ENCODE measurements at places on chromosomes 4 and X.

DNA sequence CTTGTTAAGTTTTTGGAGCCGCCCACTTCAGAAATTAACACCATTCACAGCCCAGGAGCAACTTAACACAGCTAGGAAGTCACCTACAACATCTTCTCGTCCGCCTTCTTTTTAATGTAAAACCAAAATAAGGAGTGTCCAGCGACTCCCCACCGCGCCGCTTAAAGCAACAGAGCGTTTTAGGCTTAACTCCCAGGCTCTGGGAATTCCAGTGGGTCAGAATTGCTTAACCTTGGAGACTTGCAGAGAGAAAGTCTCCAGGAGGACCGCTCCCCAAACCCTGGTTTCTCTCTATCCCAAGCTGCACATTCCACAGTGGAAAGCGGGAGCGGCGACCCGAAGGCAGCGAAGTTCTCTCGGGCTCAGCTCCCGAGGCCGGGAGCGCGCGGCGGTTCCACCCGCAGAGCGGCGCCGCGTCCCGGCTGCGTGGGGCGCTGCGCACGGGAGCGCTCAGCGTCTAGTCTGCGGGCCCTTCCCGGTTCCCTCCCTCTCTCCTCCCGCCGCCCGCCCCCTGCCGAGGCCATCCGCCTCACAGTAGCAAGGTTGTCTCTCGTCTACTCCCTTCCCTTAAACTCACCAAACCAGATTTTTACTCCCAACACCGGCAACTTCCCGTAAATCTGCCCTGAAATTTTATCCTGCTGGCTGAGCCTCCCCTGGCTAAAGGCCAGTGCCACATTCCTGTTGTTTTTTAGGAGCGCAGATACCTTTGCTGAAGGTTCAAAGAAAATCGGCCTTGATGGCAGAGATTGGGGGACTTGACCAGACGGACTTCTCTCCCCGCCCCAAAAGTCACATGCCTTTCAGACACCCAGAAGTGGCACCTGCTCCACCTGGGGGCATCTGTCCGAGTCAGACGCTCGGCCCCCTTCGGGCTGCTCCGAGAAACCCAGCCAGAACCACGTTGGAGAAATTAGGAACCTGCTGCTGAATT, at the start of gene RBM47:
Gene RBM47 (minus strand): TSS at position 464 of the 934 bp plus-strand sequence. CDS start 190,971 bp downstream, outside the sequence.
- DNase-seq, result peak; percentile 17

GRCh38 chr4:82680834-82681233, 117.8 kb downstream of the SCD5 start:
- DNase-seq, result no peak

DNA sequence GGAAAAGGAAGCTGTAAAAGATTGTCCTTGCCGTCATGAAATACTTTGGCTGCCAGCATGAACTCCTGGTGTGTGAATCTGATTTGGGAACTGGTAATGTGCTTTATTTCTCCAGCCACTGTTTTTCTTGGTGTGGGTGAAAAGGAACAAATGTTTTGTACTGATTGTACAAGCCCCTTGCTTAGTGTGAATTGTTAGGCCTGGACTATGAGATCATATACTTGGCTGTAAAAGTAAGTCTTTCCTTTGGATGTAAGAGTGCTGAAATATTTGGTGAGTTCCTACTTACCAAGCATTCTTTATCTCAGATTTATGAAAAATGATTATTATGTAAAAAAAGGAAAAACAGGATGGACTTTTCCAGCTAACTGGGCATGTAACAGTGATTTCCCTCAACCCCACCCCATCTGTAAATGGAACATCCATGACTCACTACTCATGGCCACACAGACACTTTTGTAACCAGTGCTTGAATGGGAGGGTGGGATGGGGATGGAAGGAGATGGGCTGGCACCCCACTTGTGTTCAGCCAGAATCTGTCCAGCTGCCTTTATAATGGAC, 6.3 kb downstream of the FNIP2 start:
- no peak for DNase-seq

GRCh38 chr4:94525993-94526728, 74.4 kb downstream of the PDLIM5 start:
- DNase-seq, result no peak

- no peak for DNase-seq
Measured at GRCh38 chr4:98430708-98431403, 169.7 kb downstream of the RAP1GDS1 start.

DNA sequence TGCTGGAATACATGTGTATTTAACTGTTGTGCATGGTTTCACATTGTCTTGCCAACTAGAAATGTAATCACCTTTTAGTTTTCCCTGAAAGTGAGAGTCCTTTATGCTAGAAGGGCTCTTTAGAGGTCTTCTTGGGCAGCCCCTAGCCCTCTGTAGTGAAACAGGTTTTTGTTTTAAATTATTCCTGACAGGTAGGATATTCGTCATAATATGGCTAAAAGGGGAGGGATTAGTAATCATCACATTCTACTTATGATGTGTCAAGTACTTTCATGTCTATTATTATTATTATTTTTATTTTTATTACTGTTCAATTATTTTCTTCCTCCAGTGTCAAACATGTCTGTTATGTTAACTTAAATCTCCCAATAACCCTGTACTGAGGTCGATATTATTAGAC, 35.5 kb downstream of the MSN start:
- DNase-seq, result no peak

DNA sequence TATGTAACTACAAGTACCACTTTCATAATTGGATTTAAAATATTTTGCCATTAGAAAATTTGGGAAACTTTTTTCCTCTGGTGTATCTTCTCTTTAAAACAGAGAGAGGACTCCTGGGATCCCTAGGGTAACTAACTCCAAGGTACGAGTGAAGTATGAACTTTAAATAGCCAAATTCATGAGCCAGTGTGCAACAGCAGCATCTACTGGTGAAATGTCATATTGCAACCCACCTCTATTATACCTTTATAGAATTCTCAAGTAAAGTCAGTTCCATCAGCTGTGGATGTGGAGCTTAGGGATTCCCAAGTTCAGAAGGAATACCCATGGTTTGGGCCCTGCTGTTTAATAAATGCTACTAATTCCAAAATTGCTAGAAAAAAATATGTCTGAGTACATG, 282.7 kb upstream of the TAPT1 start:
- no peak for DNase-seq

- DNase-seq, result no peak
Measured at GRCh38 chr4:179116011-179116410, 1673.8 kb upstream of the AGA start.

DNA sequence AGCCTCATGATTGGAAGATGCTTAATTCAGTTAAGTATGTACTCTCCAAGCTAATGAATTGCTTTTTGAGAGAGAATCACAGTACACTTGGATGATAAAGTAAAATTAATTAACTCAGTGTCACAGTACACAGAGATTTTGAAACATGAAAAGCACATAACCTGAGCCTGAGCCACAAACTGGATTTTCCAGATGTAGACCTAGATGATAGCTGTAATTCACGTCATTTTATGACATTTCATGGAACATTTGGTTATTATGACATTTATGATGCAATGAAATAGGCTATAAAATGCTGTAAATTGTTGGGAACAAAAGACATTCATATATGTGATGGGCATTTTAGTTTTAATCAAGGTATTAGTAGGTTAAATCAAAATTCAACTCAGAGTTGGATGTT, 983.7 kb downstream of the STPG2 start:
- no peak for DNase-seq

DNA sequence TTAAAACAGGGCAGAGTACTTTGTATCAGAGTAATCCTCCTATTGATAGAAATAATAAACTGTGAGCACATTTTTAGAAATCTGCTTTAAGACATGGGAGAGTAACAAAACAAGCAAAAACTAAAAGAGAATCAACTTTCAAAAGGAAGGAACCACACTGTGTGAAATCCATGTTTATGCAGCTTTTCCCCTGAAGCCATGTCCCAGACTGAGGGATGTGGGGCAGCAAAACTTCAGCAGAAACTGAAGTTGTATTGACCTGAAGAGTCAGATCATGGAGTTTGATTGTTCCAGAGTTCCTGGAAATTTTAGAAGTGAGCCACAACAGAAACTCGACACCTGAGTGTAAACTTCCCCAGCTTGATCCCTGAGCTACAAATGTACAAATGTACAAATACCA, 53.2 kb downstream of the COMMD8 start:
- no peak for DNase-seq

GRCh38 chr4:187608001-187608421, 387.6 kb upstream of the ZFP42 start:
- no peak for DNase-seq

- DNase-seq, result no peak
Measured at GRCh38 chr4:134117392-134118183, 84.0 kb downstream of the PABPC4L start.

DNA sequence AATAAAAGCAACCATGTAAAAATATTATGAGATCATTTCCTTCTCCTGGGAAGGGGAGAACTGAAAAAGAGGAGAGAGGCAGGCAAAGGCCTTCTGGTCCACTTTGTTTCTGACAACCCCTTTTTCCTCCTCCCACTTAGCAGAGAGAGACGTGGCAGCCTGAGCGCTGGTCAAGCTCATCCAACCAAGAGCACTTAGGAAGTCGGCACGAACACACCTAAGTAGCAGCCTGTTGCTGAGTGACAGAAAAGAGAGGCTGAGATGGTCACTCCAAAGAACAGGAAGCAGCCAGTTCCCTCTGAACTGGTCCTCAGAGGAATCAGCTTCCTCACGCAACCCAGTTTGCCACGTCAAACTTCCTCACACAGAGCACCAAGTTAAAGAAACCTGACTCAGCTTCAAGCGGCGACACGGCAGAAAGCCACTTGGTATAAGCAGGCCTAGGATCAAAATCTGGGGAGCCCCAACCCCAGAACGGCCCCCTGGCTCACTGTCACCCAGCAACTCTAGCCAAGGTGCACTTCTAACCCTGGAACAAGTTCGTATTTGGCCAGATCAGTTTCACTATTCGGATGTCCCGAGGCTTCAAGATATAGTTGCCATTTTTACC, 861 bp downstream of the SEC24D start:
- peak; percentile 47 for DNase-seq

DNA sequence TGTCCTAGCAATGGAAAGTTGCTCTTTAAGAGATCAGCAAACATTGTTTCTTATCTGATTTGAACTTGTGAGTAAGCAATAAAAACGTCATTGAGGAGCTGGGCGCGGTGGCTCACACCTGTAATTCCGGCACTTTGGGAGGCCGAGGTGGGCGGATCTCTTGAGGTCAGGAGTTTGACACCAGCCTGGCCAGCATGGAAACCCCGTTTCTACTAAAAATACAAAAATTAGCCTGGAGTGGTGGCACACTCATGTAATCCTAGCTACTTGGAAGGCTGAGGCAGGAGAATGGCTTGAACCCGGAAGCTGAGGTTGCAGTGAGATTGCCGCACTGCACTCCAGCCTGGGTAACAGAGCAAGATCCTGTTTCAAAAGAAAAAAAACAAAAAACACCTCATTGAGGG, 11.2 kb upstream of the PLAC8 start:
- peak; percentile 61 for DNase-seq

GRCh38 chr4:101823864-101824263, 33.3 kb downstream of the BANK1 start:
- DNase-seq, result no peak

DNA sequence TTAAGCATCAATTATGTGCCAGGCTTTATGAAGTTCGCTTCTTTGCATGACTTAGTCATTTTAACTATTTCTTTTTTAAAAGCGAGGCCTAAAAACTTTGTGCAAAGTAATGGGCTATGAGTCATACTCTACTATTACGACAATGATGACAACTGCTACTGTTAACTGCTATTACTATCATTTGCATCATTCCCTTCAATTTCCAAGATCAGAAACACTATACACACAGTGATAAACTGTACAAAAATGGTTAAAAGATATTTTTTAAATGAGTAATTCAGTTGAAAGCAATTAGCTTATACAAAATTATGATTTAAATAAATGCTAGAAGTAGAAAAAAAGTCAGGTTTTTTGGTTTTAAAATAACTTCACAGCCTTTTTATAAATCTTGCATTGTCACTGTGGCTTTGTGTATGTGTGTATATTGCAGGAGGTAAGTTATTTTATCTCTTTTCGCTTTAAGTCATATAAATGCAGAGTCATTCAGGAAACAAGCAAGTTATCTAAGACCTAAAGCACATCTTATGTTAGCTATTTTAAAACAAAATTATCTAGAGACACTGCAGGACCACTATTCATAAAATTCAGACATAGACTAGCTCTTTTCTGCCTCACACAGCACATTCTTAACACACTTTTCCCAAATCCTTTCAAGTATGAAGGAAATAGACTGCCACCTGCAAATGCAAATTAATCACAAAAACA, 18.5 kb upstream of the CXCL3 start:
- DNase-seq, result no peak

- no peak for DNase-seq
Measured at GRCh38 chrX:143636831-143637230, 930 bp upstream of the SLITRK4 start.

DNA sequence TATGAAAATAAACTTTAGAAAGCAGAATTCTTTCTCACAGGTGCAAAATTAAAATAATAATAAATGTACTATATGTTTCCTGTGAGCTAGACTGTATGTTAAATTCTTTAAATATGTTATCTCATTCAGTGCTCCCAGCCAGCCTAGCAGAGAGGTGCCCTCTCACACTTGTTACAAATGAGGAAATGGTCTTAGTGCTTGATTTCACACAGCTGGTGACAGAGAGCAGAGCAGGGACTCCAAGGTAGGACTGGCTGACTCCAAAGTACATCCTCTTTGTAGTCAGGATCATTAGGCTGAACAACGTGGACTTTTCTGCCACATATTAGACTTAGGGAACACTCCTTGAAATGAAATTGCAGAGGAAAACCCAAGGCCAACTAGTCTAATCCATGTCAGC, 72.0 kb upstream of the HHIP start:
- DNase-seq, result no peak

- no peak for DNase-seq
Measured at GRCh38 chr4:174274436-174274835, 9.0 kb downstream of the FBXO8 start.

DNA sequence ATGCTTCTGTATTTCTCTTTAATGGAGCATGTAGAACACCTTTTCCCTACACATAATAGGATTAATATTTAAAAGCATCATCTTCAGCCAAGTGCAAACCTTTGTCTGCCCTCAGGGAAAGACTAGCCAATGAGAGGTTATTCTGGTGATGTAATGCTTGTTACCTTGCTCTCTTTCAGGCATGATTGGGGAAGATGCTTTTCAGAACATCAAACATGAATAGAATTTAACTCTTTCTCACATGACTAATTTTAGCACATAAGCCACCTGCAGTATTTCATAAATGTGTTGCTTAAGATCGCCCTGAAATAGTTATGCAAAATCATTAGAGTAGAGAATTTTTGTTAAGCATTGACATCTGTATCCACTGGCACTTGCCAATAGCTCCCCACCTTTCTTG, 10.7 kb upstream of the EPGN start:
- no peak for DNase-seq

DNA sequence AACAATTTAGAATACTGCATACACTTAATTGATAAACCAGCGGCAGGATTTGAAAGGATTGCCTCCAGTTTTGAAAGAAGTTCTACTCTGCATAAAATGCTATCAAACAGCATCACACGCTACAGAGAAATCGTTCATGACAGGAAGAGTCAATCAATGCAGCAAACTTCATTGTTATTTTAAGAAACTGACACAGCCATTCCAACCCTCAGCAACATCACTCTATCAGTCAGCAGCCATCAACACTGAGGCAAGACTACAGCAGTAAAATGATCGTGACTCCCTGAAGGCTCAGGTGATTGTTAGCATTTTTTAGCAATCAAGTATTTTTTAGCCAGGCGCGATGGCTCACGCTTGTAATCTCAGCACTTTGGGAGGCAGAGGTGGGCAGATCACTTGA, 98.3 kb downstream of the FBXW7 start:
- no peak for DNase-seq

Measured in CD4-positive, alpha-beta T cell treated with Interleukin-12 subunit alpha and Interleukin-12 subunit beta, for 1 hour (primary cell).